Activated CD4-positive, alpha-beta T cell treated with anti-CD3 and anti-CD28 coated beads, Interleukin-2, amount 10 ng/mL, durations not matched to agents 7 days and 5 days (primary cell): ENCODE measurements at places on chromosomes 1 and 21. TPM values are rescaled to one million over a fixed set of nuclear protein-coding genes. Genes with fewer than 3 reads are reported as not detected.
A peak's percentile ranks its signal among the peaks of the same experiment; 100 is the strongest.

GRCh38 chr1:50973875-50974617 lies 4.0 kb downstream of the CDKN2C start:
- DNase-seq, result no peak

DNA sequence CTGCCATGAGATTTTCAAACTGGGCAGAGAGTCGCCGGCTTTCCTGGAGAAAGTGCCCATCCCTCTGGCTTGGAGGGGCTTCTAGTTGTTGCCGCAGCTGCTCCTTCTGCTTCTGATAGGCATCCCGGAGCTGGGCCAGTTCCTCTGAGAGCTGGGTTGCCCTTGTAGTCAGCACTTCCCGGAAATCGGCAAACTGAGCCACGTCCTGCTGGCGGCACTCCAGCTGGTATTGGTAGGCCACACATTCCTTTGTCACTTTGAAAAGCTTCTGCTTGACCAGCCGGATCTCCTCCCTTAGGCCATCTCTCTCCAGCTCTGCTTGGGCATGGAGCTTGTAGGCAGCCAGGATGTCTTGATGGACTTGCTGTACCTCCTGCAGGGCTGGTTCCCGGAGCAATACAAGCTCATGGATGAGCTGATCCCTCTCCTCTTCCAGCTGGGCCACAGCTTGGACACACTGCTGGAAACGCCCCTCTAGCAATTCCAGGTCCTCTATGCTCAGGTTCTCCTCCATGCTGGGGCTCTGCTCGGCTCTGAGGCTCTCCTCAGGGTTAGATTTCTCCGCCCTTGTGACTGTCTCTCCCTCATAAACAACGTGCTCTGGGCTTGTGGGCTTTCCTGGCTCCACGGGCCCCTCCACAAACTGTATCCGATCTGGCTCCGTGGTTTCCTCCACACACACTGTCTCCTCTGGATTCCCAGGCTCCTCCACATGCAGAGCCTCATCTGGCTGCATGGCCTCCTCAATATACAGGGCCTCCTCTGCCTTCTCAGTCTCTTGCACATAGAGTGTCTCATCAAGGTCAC lies 7.3 kb downstream of the SYNC start:
- DNase-seq, result no peak

DNA sequence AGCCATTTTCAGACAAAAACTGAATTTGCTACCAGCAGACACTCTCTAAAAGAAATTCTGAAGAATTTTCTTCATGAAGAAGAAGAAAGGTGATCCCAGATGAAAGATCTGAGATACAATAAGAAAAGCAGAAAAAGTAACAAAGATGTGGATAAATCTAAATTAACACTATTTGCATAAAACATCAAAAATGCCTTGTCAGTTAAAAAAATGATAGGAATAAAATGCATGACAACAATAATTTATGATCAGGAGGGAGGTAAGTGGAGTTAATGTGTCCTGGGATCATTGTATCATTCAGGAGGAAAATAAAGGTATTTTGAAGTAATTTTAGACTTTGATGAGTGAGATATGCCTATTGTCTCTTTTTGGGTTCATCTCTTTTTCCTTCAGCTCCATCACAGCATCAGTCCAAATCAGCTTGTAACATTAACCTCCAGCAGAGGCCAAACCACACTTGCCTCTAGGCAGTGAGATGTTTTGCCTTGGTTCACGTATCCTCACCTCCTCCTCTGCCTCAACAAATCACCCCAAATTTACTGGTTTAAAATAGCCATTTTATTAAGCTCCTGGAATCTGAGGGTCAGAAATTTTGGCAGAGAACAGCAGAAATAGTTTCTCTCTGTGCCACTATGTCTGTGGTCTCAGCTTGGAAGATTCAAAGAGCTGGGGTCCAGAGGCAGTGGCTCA lies 76.9 kb upstream of the HIVEP3 start:
- DNase-seq, result no peak

Gene OVAAL
- not detected for total RNA-seq

Gene USH2A
- not detected for total RNA-seq

DNA sequence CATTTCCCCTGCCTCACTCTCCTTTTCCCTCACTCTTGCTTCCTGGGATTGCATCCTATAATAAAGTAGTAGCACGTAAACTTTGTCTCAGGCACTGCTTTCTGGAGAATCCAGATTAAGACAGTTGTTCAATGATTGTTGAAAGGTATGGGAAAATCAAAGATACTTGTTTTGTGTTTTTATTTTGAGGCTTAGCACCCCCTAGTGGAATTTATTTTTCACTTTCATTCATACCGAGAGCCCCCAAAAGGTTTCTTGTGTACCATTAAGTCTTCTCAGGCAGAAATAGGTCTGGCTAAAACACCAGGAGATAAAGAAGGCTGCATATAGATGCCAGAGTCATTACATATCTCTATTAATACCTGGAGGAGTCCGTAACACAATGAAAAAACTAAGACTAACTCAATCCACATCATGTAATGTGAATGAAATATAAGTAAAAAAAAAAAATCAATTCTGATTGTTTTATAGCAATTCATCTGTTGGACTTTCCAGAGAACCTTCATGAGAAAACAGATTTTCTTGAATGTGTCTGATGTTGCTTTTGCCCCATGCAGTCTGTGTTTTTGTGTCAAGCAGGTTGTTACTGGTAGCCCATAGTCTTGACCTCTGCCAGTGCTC lies 103.5 kb downstream of the RPE65 start:
- no peak for DNase-seq

Gene ERG
- total RNA-seq, result not detected

Gene B3GALT5
- not detected for total RNA-seq

DNA sequence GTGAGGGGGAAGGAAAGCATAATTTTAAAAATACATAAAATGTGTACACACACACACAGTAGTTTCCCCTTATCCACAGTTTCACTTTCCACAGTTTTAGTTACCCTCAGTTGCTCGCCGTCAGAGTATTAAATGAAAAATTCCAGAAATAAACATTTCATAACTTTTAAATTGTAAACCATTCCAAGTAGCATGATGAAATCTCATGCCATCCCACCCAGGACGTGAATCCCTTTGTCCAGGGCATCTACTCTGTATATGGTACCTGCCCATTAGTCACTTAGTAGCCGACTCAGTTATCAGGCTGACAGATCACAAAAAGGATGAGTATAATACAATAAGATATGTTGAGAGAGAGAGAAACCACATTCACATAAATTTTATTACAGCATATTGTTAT lies 36.2 kb downstream of the EPS15 start:
- no peak for DNase-seq

DNA sequence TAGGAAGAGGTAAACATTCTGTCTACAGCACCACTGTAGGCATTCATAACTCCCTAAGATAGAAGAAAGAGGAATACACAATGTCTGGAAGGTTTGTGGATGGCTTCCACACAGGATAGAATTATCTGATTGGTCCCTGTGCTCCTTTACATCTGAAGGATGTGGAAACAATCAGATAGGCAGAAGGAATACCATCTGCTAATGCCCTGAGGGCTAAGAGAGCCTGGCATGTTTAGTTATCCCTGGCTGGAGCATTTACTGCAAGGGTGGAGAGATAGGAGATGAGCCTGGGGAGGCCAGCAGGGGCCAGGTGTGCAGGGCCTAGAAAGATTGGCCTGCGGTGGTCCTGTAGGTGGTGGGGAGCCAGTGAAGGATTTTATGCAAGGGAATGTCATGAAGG lies 8.6 kb upstream of the ACBD3 start:
- no peak for DNase-seq

GRCh38 chr21:39630827-39631226 lies 18.1 kb downstream of the B3GALT5 start:
- no peak for DNase-seq

- no peak for DNase-seq
These were observed 21.4 kb downstream of the TEX38 start for GRCh38 chr1:46692811-46693770.

Gene LMX1A
- not detected for total RNA-seq

GRCh38 chr1:87197156-87197555 lies 131.5 kb upstream of the LMO4 start:
- DNase-seq, result no peak

GRCh38 chr21:42097860-42098454 lies 26.8 kb downstream of the UMODL1 start:
- DNase-seq, result no peak

- DNase-seq, result peak; percentile 79
These were observed 62.7 kb downstream of the ADARB1 start for GRCh38 chr21:45136927-45137611.

- no peak for DNase-seq
These were observed 22.6 kb downstream of the KRTAP21-3 start for GRCh38 chr21:30695956-30696355.

Gene DIO1
- not detected for total RNA-seq

- DNase-seq, result no peak
These were observed 99.1 kb downstream of the NIBAN1 start for GRCh38 chr1:184875218-184875617.

DNA sequence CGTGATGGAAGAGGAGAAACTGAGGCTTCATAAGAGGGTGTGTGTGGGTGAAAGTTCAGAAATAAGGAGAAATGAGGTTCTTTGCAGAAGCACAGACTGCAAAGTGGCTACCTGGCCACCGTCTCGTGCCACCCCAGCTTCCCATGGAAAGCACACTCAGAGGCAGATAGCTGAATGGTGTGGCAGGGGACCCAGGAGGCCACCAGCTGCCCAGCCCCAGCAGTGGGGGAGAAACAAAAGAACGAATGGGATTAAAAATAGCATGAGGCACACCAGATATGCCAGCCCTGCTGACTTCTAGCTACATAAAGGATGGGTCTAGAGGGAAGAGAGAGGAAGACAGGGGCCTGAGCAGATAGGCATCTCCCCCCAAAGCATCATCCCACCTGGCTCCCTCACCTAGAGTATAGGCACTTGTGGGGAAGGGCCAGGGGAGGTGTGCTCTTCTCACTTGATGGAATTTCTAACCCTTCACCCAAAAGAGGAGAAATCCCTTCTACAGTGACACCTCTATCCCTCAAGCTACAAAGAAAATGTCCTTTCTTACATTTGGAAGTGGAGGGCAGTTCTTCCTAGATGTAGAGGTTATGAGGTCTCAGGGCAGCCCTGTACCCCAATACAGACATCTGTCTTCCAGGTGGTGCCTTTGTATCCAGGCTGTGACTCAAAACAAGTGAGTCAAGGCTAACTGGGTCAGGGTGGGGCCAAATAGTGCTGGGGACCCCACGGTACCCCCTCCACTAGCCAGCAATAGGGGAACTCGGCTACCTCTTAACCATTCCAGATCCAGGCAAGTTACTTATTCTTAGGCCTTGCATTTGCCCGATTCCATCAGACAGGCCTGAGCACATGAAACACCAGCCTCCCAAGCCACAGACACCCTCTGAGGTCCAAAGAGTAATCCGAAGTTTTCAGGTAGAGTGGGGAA lies 3.5 kb downstream of the HDGF start:
- no peak for DNase-seq

Gene IFI6
- 231 TPM for total RNA-seq

Gene CD1C
- total RNA-seq, result not detected

Gene ILDR2
- 6.8 TPM for total RNA-seq

DNA sequence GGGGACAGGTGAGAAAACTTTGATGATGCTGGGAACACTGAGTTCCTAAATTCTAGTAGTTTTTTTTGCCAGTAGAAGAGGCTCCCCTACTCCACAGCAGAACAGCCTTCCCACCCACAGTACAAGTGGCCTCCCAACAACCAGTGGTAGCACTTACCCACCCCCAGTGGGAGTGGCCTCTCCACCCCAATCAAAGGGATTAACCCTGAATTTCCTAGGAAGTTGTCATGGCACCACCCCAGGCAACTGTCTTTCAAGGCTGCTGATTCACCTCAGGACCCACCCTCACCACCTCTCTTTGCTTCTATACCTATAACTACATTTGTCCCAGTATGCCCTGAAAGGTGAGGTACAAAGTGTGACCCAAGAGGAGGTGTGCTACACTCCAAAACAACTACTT lies 81.4 kb upstream of the PRDX6 start:
- DNase-seq, result no peak

- DNase-seq, result no peak
These were observed 788.4 kb upstream of the PRMT6 start for GRCh38 chr1:106268070-106268469.

DNA sequence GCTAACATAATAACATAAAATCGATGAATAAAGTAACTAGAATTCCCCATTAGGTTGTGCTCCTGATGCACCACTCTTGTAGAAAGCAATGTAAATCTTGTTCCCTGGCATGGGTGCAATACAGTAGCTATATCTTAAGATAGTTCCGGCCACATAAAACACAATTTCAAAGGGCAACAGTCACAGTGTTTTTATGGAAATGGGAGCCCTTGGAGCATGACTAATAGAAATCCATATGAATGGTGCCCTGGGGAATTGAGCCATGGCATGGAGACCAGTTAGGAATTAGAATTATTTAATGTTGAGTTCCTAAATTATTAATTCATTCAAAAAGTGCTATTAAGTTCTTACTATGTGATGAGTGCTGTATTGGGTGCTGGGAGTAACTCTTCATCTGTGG lies 118.7 kb downstream of the KCNK2 start:
- DNase-seq, result no peak

- no peak for DNase-seq
These were observed 74.1 kb downstream of the VCAM1 start for GRCh38 chr1:100793659-100794058.

DNA sequence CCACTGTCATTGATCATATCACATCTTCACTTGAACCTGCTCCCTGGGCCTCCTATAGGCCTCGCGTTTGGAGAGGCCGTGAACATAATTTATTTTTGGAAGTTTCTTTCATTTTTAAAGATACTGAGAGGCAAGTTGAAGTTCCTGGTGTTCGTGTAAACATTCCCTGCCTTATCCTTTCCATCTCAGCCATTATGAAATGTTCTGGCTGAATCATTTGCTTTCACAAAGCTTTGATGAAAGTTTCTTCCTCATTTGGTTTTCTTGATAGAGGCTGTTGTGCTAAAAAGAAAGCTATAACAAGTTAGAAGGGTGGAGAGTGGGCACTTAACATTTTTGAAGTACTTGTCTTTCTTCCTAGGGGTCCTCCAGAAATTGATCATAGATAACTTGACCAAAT lies 15.5 kb downstream of the CAMTA1 start:
- DNase-seq, result no peak

Gene RPL11
- 1,188 TPM for total RNA-seq

DNA sequence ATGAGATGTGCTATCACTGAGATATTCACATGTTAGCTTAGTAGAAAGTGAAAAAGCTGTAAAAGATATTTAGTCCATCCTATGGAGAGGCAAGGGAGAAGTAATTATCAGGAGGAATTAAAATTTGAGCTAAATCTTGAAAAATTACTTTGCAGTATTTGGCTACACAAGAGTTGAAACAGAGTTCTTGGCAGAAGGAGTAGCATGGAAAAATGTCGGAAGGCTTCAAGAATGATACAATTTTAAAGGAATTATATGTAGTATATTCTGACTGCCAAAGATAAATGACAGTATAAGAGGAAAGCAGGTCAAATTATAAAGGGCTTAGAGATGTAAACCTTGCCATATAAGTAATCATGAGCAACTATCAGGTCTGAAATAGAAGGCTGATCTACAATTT lies 518.9 kb downstream of the BRINP3 start:
- DNase-seq, result no peak

- no peak for DNase-seq
These were observed 108.4 kb downstream of the CNIH3 start for GRCh38 chr1:224724566-224724965.

Gene SPATA17
- total RNA-seq, result not detected

Gene EXTL1
- not detected for total RNA-seq
